ENCODE measurements at places on chromosomes 2 and 18.
A peak's percentile ranks its signal among the peaks of the same experiment; 100 is the strongest.

DNA sequence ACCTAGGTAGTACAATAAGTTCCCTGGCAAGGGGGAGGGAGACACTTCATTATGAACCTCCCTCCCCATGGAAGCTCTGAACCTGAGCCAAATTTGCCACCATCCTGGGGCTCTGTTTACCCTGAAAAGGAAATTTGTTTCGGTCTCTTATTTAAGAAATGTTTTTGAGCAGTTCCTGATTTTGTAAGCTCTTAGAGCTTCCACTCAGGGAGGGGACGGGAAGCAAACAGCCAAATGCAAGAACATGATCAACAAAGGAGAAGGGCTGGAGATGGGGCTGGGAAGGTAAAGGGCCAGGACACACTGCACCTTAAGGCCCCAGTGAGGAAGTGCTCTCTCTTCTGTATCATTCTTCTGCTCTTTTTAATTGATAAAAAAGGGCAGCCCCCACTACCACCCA, 117.9 kb downstream of the NRP2 start:
- no peak for DNase-seq

DNA sequence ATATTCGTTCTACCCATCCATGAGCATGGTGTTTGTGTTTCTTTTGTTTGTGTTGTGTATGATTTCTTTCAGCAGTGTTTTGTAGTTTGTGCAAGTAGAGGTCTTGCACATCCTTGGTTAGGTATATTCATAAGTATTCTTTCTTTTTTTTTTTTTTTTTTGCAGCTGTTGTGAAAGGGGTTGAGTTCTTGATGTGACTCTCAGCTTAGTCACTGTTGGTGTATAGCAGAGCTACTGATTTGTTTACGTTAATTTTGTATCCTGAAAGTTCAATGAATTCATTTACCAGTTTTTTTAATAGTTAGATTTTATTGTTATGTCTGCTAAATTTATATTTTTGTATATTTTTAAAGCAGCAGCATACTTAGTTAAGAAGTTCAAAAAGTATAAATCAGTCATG, 834.4 kb upstream of the NRXN1 start:
- no peak for DNase-seq

GRCh38 chr18:40420675-40421074, 1534.4 kb upstream of the PIK3C3 start:
- DNase-seq: no peak

GRCh38 chr2:83368916-83369315, 1090.2 kb downstream of the SUCLG1 start:
- DNase-seq: no peak

DNA sequence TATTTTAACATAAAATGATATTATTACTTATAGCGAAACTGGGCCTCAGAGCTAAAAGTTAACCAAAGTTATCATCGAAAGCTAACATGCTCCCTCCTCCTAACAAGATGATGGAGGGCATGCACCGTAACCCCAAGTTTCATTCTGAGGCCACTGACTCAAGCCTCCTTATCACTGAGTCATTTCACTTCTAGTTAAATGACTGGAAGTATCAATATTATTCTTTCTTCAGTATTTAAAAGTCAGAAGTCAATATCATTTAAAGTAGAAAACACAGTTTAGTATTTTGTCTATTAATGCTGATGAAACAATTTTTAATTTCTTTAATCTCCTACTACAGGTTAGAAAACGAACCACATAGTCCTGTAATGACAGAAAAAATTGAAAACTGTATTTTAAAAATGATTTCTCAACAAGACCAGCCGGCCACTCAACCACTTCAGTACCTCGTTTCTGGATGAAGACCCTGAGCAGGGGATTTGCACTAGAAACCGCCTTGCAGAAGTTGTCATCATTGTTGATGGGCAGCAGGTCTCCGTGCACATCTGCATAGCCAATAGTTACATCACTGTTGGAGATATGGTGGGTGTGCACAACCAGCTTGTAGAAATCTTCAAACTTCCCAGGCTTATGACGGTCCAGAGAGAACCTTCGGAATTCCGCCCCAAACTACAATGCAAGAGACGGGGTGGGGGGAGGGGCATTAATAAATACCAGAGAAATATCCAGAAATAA, 44.9 kb downstream of the PARD6G start:
- DNase-seq: no peak

DNA sequence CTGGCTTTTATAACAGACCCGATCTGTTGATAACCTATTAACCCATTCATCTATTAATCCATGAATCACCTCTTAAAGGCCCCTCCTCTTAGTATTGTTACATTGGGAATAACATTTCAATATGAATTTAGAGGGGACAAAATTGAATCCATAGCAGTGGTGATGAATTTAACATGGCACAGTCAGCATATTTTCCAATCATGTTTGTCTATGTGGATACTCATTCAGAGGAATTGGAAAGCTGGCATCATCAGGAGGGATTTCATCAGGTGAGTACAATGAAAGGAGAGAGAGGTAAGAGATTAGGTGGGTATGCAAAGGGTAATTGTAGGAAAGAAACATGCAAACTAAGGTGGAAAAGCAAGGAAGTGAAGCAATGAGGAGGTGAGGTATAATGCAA, 275.1 kb upstream of the STON1 start:
- no peak for DNase-seq

- DNase-seq: peak; percentile 20
Observed at GRCh38 chr2:239279508-239280295, 121.1 kb downstream of the HDAC4 start.

DNA sequence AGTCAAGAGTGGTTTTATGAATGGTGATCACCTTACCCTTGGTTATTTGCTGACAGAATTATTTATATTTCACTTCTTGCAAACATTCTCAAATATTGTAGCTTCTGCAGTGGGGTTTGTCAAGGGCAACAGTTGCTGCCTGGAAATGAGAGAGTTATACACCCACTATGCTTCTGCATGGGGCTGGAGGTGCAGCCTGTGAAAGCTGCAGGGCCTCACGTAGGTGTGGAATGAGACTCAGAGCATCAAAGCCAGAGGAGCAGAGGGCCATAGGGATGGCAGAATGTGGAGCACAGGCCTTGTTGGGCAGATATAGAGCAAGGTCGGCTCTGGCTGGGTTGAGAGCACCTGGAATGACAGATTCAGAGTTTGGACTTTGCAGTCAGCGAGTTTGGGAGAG, 128.2 kb downstream of the ARHGEF4 start:
- no peak for DNase-seq

GRCh38 chr2:182406221-182406620, 20.6 kb downstream of the PDE1A start:
- DNase-seq: no peak

DNA sequence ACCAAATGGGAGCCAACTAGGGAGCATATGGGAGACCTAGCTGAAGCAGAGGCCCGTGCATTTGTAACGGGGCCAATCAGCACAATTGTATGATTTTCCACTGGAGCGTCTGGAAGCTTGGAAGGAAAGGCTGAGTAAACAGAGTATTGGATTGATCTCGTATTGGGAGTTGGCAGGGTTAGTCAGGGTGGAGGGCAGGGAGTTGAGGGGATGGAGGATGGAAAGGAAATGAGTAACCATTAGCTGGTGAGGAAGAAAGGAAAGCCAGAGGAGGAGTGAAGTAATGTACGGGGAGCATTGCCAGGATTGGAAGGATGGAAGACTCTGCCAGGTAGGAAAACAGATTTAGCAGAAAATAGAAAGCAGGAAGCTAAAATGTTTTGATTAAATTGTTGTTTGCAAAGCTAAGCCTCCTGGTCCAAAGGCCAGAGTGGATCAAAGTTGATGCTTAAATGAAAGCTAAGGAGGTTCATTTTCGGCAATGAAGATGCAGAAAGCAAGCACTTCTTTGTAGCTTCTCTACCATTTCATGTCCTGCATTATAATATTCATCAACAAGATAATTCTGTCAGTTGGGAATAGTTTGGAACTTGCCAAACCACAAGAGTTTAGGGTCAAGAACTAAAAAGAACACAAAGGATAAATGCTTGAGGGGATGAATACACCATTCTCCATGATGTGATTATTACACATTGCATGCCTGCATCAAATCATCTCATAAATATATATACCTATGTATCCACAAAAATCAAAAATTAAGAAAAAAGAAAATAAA, 75.6 kb upstream of the TTN start:
- peak; percentile 39 for DNase-seq

- DNase-seq: no peak
Observed at GRCh38 chr2:133240491-133241223, 327.6 kb downstream of the NCKAP5 start.

DNA sequence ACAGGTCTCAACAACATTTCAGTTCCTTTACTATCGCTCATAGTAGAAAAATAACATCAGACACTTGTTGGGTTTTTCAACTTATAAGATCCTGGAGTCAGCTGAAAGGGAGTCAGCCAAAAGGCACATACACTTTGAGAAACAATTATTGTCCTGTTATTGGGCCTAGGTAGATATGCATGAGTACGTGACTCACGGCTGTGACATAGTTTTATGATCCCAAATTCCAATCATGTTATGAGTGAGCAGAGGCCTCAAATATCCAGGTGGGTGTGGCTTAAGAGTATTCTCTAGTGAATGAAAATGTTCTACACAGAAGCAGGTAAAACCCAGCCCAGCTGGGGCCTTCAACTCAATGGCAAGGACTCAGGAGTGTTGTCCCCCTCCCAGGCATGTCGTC, 27.2 kb downstream of the SERPINB8 start:
- DNase-seq: no peak

DNA sequence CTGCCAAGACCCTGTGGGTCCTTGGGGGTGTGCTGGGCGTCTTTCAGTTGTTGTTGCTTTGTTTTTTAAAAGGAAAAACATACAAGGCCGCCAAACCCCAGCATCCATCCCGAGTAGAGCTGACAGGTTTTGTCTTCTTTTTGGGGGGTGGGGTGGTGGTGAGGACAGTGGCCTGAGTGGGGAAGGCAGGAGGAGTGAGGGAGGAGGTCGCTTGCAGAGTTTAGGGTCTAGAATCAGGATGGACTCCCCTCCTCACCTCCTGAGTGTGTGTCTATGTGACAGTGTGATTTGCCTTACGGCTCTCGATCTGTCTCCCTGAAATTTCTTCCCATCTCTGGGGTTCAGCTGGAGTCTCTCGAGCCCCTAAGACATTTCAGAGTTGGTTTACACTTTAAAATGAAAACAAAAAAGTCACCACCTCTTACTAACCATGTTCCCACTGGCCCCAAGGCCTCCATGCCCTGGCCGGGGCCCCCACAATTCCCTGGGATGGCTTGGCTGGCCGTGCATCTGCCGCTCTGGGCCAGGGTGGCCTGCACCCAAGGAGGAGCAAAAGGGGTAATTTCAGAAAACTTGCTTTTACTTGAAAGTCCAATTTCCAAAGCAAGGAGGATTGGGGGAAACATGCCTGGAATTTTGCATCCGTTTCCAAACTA, 5.0 kb downstream of the SIX3 start:
- no peak for DNase-seq

DNA sequence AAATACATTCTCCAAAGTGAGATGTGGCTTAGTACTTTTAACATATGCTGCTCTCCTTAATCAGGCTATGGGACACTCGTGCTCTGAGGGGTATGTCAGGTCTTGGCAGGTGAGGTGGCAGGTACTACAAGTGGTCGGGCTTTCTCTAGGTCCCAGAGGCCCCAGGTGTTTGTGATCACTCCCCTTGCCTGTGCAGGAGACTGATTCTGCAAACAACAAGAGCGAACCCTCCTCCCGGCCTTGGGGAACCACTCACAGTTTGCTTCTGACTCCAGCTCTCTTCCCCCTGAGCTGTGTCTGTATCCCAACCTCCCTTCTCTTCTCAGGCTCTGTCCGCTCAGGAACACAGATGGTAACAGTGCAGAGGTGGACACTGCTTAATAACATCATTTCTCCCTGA, 48.1 kb downstream of the ATOH8 start:
- peak; percentile 12 for DNase-seq

GRCh38 chr2:241703032-241703604, 1.3 kb downstream of the ING5 start:
- no peak for DNase-seq

DNA sequence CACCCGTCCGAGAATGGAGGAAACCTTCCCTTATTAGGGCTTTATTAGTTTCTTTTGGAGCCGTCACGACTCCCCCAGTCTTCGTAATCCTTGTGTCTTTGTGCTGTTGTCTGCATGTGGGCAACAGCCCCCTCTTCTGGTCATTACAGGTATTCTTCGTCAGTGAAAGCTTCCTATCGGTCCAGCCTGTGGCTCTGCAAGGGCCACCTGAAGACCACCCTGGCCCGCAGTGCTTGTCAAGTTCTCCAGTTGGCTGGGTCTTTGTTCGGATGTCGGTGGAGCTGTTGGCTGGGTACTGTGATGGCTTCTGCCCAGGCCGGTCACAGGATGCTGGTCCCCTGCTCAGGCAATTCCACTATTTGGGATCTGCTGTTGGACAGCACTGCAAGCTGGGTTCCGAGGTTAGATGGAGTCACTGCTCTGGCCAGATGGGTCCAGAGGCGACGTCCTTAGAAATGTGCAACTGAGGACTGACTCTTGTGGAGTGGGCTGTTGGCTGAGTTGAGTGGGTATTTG, 19.2 kb downstream of the E2F6 start:
- DNase-seq: peak; percentile 46

- no peak for DNase-seq
Observed at GRCh38 chr2:37379881-37380296, 35.5 kb downstream of the QPCT start.
